ENCODE measurements at places on chromosomes 1 and 21.

GRCh38 chr1:22313321-22313720, 138.3 kb upstream of the ZBTB40 start:
- DNase-seq, result no peak

- DNase-seq, result no peak
Observed at GRCh38 chr1:30971496-30971895, 62.9 kb upstream of the SDC3 start.

DNA sequence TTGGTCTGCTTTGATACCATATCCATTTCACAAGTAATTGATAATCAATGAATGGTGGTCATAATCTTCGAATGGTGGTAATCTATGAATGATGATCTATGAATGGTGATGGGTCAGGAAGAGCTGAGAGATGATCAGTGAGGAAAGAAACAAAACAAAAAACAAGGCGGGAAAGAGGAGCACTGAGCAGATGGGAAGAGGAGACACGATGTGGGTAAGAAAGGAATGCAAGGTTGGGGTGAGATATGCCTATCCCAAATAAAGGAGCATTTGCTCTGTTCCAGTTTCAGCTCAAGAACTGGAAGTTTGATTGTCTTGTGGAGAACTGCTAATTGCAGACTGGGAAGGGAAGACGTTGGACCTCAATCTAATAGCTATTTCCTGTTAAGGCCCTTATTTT, 73.8 kb downstream of the CENPF start:
- DNase-seq, result no peak

GRCh38 chr21:14075346-14076142, 135.2 kb downstream of the LIPI start:
- no peak for DNase-seq

GRCh38 chr1:179588425-179589024, 3.1 kb upstream of the TDRD5 start:
- DNase-seq, result no peak

- no peak for DNase-seq
Observed at GRCh38 chr1:117618450-117619122, 12.7 kb downstream of the TENT5C start.

GRCh38 chr1:175493321-175494010, 249.9 kb downstream of the TNR start:
- DNase-seq, result no peak

GRCh38 chr1:232472485-232473041, 157.4 kb downstream of the SIPA1L2 start:
- peak; percentile 25 for DNase-seq

GRCh38 chr1:20717452-20718342, at the start of gene KIF17:
Gene KIF17 (minus strand): TSS chr1:20718007. CDS start chr1:20717706, 301 bp downstream.
- peak; percentile 91 for DNase-seq

DNA sequence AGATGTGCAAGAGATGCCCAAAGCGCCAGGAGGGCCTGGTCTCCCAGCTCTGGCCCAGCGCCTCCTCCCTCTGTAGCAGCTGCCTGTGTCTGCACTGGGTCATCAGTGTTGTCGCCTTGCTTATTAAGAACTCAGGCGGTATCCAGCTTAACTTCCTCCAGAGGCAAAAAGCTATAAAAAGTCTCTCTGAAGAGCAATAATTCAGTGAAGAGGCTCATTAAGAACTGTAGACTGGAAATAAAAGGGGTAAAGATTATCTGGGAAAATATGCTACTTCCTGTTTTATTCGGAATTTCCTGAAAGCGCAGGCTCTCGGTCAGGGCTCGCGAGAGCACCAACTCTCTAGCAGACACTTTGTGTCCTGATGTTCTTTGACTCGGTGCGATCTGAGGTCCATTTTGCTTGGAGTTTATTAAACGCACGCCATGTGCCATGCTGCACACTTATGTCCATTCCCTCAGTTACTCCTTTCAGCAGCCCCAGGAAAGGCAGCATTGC, 70.4 kb downstream of the MRPS6 start:
- DNase-seq, result no peak

All from GM03348 (cell line).